ENCODE measurements at places on chromosomes 4 and X.

DNA sequence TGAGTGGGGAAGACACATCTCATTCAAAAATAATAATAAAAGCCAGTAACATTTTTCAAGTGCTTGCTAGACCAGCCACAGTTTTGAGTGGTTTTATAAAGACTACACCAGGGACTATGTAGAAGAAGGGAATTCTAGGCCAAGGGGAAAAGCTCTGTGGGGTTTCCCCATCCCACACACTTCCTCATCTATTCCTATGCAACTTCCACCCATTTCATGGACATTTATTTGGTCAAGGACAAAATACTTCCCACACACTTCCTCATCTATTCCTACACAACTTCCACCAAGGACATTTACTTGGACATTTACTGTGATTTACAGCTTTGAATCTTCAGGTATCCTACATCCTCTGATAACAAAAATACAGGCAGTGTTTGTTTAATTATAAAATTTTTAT lies 86.5 kb upstream of the KLF3 start:
- DNase-seq: no peak

GRCh38 chr4:176186671-176187395 lies 8.6 kb downstream of the SPATA4 start:
- no peak for DNase-seq

GRCh38 chr4:113525521-113525920 lies 236.0 kb downstream of the CAMK2D start:
- no peak for DNase-seq

DNA sequence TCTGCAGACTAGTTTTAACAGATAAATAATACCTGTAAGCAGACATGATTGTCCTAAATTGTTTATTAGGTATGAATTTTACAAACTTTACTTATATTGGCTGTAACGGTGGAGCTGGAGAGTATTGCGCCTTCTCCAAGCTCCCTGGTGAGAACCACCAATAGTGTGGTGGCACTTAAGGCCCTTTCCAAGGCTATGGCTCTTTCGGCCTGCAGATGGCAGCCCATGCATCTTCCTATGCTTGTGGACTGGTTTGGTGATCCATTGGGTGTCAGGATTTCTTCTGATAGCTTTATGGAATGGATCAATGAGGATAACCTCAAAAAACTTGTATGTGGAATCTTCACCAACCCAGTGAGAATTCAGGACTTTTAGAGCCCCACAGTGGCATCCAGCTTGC lies 7.8 kb downstream of the LARP1B start:
- DNase-seq: peak; percentile 78

DNA sequence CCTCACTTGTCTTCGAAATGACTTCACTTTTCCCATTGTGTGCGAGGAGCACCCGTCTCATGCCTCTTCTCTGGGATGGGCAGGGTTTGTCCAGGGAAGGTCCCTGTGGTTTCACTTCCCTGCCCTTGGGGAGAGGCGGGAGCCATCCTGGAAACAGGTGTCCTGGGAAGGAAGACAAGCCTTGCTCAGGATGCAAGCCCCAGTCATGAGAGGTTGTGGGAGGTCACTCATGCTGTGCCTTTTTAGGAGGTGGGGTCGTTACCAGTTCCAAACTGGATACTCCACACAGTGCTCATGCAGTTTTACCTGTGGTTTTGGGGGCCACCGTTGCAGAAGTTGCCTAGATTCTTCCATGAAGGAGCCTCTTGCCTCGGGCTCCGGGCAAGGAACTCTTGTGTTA lies 3.8 kb downstream of the RGS12 start:
- DNase-seq: peak; percentile 25

- DNase-seq: no peak
These were observed 23.1 kb downstream of the NSDHL start for GRCh38 chrX:152853986-152854385.

GRCh38 chrX:45762699-45763647 lies 562.3 kb upstream of the DIPK2B start:
- DNase-seq: no peak

DNA sequence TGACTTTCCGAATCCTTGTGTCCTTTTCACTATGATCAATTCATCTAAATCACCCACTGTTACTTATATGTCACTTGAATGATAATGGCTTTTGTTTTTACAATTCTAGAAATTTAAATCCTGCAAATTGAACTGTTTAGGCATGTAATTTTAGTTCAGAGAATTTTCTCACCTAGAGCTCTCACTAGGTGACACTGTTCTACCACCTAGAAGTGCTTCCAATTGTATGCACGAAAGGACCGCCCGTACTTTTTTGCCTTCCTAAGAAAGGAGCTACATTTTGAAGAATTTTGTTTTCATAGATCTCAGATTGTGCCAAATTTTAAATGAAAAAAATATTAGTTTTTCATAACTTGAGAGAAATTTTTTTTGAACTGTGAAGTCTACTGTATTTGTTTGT lies 481.6 kb upstream of the FSTL5 start:
- DNase-seq: peak; percentile 71

DNA sequence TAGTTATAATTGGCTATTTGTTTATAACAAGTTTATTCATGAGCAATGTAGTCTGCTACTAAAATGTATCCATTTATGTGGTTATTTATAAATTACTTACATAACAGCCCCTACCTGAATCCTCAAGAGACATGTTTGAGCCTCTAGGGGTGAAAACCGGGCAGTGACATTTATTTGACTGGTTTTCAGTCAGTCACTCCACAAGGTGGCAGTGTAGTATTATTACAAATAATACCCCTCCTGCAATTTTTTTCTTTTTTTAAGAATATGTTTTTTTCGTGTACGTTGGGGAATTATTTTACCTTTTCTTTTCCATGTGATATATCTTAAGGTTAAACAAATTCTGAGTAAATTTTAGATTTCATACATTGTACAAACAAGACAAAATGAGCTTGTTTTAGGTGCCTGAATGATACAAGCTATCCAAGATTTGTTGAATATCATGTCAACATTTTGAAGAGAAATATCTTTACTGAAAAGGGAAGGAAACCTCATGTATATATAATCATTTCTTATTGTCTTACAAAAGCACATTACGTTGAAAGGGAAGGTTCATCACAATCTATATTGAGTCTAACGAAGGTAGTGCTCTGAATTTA lies 598.7 kb upstream of the TECRL start:
- peak; percentile 70 for DNase-seq

- no peak for DNase-seq
These were observed 21.8 kb upstream of the P2RY10 start for GRCh38 chrX:78923198-78924015.

- DNase-seq: no peak
These were observed 25.8 kb upstream of the PBDC1 start for GRCh38 chrX:76147106-76147505.

DNA sequence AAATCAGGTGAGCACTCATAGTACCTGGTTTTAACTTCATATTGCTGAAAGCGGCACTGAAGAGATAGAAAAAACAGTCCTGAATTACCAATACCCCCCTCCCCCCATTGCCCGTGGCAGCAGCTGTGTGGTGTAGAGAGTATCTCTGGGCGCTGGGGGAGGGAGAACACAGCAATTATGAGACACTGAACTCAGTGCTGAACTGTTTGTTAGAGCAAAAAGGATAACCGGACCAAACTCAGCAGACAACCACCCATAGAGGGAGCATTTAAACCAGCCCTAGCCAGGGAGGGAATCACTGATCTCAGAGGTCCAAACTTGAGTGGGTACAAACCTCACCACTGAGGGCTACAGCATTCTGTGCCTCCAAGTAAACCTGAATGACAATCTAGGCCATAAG lies 457.4 kb upstream of the TEX13C start:
- DNase-seq: no peak

DNA sequence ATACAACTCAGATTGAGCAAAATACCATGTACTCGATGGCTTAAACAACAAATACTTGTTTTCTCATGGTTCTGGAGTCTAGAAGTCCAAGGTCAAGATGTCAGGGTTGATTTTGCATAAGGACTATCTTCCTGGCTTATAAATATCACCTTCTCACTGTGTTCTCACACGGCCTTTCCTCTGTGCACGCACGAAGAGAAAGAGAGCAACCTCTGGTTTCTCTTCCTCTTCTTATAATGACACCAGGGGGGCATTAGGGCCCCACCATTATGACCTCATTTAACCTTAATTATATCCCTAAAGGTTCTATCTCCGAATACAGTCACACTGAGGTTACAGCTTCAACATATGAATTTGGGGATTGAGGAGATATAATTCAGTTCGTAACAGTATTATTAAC lies 504.0 kb downstream of the MAGEE1 start:
- DNase-seq: no peak

DNA sequence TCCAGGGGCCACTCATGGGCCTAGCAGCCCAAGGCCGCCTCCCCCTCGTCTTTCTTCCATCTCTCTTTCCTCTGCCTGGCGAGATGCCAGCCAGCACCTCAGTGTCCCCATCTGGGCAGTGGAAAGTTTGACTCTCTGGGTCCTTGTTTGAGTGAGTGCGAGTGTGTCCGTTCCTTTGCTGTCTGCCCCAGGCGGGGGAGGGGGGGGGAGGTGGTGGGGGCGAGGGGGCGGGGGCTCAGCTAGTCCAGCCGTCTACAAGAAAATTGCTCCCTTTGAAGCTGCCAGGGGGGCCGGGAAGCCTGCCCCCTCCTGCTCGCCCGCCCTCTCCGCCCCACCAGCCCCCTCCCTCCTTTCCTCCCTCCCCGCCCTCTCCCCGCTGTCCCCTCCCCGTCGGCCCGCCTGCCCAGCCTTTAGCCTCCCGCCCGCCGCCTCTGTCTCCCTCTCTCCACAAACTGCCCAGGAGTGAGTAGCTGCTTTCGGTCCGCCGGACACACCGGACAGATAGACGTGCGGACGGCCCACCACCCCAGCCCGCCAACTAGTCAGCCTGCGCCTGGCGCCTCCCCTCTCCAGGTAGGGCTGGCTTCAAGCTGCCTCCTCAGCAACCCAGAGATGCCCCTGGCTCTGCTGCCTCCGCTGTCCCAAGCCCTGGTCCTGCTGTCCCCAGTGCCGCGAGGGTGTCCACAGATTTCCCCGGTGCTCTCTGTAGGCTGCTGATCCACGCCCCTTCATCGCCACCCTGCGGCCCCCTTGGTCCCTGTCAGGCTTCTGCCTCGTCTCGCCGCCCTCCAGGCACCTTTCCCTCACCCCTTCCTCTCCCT lies at the start of gene BGN:
TSS of gene BGN (plus strand) at position 440 of the 821 bp plus-strand sequence. CDS start 9,652 bp downstream, outside the sequence.
- DNase-seq: peak; percentile 67

- no peak for DNase-seq
These were observed 50.8 kb downstream of the MAOA start for GRCh38 chrX:43706786-43707370.
